ENCODE measurements at places on chromosomes 16 and 17. TPM values are rescaled to one million over a fixed set of nuclear protein-coding genes. Genes with fewer than 3 reads are reported as not detected.

GRCh38 chr16:78365366-78365765 lies 265.9 kb downstream of the WWOX start:
- no peaks in the 10 kb centered on the region for H3K27me3 ChIP-seq
- DNase-seq: no peak
- no peak overlapping the region for H3K4me3 ChIP-seq
- H3K27ac ChIP-seq: no peak overlapping the region
- H3K4me1 ChIP-seq: no peaks in the 10 kb centered on the region

TEKT3 gene
- 0.43 TPM for total RNA-seq

GRCh38 chr17:32688221-32688620 lies 188.7 kb downstream of the MYO1D start:
- H3K4me3 ChIP-seq: no peak overlapping the region
- no peaks in the 10 kb centered on the region for H3K27me3 ChIP-seq
- H3K4me1 ChIP-seq: no peaks in the 10 kb centered on the region
- no peak for DNase-seq
- H3K36me3 ChIP-seq: no peaks in the 10 kb centered on the region

DNA sequence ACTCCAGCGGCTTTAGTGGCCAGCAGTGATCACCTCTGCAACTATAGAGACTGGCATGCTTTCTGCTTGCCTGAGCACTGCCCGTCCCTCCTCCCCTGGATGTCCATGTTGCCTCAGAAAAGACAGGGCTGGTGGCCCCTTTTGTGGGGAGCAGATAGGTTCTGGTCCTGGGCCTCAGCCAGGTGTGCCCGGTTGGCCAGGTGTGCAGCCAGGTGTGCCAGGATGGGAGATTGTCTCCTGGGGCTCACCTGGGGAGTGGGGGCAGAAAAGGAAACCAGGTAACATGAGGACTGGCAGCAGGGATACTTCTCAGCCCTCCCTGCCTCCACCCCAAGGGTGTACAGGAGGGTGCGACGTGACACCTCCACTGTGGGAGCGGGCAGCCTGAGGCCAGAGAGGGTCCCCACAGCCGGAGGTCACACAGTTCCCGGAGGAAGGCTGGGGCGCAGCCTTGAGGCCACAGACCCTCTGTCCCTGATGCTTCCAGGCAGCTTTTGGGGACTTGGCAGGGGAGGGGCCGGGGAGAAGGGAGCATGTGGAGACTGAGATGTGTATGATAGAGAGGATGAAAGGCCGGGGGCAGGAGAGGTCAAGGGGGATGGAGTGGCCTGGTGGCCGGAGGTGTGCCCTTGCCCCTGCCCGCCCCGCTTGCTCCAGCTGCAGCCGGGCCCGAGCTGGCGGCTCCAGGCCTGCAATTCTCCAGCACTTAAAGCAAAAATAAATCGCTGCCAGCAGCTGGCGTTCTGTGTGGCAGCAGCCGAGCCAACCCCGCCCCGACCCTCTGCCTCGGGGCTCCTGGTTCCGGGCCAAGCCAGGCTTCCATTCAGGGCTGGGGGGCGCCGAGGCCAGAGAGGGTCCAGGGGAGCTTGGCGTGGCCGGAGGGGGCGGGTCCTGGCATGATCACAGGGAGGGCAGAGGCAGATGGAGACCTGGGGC lies 6.7 kb downstream of the KCNJ12 start:
- H3K27me3 ChIP-seq: no peaks in the 10 kb centered on the region
- H3K4me1 ChIP-seq: no peaks in the 10 kb centered on the region
- DNase-seq: no peak
- H3K36me3 ChIP-seq: no peaks in the 10 kb centered on the region

DNA sequence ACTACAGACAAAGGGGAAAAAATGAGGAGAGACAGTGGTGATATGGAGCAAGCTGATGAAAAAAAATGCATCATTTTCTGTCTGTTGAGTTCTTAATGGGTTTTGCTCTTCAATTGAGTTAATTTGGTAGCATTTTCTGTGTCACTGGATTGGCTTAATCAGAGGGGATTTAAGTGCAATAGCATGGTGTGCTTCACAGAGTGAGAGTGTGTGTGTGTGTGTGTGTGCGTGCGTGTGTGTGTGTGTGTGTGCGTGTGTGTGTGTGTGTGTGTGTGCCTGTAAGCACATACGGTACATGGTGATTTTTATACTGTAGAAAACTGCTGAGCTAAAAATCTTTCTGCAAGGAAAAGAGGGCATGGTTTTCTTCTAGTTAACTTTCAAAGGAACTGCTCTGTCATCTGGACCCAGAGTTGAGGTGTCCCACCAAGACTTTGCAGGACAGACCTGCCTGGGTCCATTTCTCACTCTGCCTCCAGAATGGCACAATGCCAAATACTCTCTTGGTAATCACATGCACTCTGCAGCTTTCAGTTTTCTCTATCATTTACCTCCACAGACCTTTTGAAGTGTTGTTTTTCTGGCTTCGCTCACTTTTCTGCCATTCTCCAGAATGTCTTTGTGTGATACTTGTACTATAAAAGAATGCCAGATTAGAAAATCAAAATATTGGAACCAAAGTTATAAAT lies 952.6 kb upstream of the SOX9 start:
- no peaks in the 10 kb centered on the region for H3K27me3 ChIP-seq
- H3K4me1 ChIP-seq: peaks cover 4% of the 10 kb centered on the region
- no peak overlapping the region for H3K4me3 ChIP-seq
- no peak overlapping the region for H3K27ac ChIP-seq

DNA sequence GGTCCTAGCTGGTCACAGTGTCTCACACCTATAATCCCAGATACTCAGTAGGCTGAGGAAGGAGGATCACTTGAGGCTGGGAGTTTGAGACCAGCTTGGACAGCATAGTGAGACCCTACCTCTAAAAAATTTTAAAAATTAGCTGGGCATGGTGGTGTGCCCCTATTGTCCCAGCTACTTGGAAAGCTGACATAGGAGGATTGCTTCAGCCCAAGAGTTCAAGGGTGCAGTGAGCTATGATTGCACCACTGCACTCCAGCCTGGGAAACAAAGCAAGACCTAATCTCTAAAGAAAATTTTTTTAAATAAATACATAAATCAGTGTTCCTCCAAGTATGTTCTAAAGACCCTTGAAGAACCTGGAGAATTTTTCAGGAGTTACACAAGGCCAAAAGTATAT lies 50.6 kb upstream of the GNAO1 start:
- H3K4me1 ChIP-seq: no peaks in the 10 kb centered on the region
- no peak overlapping the region for H3K27ac ChIP-seq
- no peak overlapping the region for H3K4me3 ChIP-seq

DNA sequence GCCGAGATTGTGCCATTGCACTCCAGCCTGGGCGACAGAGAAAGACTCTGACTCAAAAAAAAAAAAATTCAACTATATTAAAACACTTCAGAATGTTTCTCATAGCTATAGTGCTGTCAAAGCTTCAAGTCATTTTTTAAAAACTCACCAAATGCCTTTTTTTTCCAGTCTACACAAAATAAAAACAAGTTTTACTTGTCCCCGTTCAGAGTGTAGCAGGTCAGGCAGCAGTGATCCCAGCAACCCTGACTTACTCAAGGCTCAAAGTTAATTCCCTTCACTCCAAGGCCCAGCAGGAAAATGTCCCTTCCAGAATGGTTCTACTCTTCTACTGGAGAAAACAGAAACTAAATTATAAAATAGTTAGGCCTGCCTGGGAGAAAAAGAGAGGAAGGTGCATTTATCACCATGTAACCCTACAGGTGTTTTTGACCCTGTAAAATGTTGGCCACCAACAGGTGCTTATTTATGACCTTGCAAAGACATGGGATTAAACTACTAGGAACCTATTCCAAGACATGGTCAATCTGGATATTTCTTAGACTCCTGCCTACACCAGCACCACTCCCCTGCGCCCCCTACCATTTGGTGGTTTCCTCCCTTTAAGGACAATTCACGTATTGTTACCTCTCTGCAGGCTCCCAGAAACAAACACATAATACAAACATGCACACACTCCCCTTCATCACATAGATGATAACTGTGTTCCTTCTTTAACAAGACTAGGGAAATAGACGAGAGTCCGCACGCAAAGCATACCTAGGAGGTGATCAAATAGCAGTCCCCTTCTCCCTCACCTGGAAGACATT lies 5.4 kb downstream of the AMFR start:
- DNase-seq: no peak
- no peaks in the 10 kb centered on the region for H3K36me3 ChIP-seq
- no peak overlapping the region for H3K4me3 ChIP-seq
- H3K4me1 ChIP-seq: peaks cover 12% of the 10 kb centered on the region
- no peaks in the 10 kb centered on the region for H3K27me3 ChIP-seq

CCL23 gene
- not detected for total RNA-seq

- H3K4me1 ChIP-seq: peaks cover 21% of the 10 kb centered on the region
- DNase-seq: no peak
- peak overlapping the region; percentile 20 for H3K4me3 ChIP-seq
- no peaks in the 10 kb centered on the region for H3K36me3 ChIP-seq
- no peak overlapping the region for H3K27ac ChIP-seq
- H3K27me3 ChIP-seq: no peaks in the 10 kb centered on the region
These were observed 857 bp downstream of the TMC8 start for GRCh38 chr17:78131172-78132083.

LLGL2 gene
- total RNA-seq: 165 TPM

DNA sequence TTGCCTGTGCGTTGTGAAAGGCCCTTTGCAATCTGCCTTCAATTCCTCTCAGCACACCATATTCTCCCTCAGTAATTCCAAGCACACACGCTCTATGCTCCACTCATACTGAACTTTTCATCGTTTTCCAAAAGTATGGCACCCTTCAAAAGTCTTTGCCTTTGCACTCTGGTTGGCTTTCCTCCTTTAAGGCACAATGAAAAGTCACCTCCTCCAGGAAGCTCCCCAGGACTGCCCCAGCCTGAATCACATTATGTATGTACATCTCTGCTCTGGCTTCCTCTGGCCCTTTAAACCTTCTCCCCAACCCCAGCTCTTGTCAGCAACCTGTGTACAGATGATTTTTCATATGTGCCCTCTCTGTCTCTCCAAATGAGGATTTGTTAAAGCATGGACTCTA lies 250.7 kb downstream of the MAF start:
- no peak overlapping the region for H3K27ac ChIP-seq
- no peaks in the 10 kb centered on the region for H3K27me3 ChIP-seq
- H3K36me3 ChIP-seq: no peaks in the 10 kb centered on the region
- no peak for DNase-seq
- no peaks in the 10 kb centered on the region for H3K4me1 ChIP-seq

OR1D5 gene
- not detected for total RNA-seq

DNA sequence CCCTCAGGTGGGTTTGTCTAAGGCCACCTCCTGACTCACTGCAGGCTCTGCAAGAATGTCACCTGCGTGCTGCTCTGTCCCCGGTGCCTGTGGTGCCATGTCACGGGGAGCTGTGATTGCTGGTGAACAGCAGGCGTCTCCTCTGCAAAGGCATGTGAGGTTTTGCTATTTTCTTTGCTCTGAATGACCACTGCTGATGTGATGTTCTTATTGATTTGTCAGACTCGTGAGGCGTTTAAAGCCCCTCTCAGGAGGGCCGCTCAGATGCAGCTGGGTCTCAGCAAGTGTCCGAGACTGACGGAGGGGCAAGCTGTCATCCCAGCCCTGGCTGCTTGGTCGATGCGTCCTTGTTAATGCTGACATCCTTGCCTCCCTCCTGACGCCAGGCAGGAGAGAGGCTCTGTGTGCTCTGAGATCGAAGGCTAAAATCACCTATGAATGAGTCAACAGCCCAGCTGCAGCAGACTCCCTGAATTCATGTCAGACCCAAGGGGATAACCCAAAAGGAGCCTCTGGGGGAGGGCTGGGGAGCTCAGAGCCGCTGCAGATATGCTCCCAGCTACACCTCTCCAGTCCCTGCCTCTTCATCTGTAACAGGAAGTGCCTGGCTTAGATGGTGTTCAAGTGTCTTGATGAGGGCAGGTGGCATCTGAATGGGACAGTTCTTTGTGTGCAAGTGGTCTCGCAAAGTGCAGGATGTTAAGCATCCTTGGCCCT lies 11.8 kb upstream of the PEMT start:
- no peaks in the 10 kb centered on the region for H3K4me1 ChIP-seq
- no peak overlapping the region for H3K27ac ChIP-seq
- DNase-seq: no peak

ARSG gene
- 6.1 TPM for total RNA-seq

KRTAP4-6 gene
- not detected for total RNA-seq

DNA sequence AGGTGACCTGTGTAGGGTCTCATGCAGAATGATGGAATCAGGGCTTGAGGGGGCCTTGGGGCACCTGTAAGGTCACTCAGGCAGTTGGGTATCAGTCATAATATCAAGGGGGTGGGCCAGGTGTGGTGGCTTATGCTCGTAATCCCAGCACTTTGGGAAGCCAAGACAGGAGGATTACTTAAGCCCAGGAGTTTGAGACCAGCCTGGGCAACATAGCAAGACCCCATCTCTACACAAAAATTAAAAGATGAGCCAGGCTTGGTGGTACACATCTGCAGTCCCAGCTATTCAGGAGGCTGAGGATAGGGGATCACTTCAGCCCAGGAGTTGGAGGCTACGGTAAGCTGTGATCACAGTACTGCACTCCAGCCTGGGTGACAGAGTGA lies 7.5 kb downstream of the ERN2 start:
- H3K27ac ChIP-seq: no peak overlapping the region
- no peak for DNase-seq
- no peaks in the 10 kb centered on the region for H3K4me1 ChIP-seq
- H3K4me3 ChIP-seq: no peak overlapping the region
- H3K27me3 ChIP-seq: no peaks in the 10 kb centered on the region

DNA sequence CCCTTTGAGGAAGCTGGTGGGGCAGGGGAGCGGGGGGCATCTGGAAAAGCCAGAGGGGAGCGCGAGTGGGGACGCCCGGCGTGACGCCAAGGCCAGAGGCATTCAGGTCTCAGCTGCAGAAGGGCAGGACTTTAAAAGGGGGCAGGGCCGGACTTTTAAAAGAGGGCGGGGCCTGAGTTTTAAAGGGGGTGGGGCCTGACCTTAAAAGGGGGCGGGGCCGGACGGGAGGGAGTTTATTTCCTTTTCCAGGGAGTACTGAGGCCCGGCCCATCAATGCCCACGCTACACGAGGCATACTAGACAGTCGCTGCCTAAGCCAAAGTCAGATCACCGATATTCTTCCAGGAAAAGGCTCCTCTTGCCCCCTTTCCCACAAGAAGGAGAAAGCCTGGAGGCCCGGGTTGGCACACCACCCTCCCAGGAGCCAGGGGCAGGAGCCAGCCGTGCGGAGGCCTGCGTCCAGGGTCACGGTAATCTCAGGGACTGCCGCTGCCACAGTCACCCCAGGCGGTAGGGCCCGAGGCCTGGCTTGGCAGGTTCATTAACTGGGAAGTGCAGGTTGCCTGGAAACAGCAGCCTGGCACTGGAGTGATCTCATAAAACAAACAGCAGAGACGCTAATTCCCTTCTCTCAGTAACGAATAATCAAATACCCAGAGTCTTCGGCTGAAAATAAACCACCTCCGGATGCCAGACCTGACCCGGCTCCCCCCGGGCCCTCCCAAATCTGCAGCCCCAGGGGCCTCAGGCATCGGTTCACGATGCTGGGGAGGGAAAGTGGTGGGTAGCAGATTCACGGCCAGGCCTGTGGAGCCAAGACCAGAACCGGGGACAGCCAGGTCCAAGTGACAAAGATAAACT lies 90.7 kb downstream of the TIMM22 start:
- H3K36me3 ChIP-seq: peaks cover 3% of the 10 kb centered on the region
- H3K27ac ChIP-seq: no peak overlapping the region
- no peak overlapping the region for H3K4me3 ChIP-seq
- H3K27me3 ChIP-seq: no peaks in the 10 kb centered on the region
- DNase-seq: no peak

GRCh38 chr17:48126532-48126850 lies 18.9 kb downstream of the SNX11 start:
- H3K27me3 ChIP-seq: no peaks in the 10 kb centered on the region
- H3K4me3 ChIP-seq: no peak overlapping the region
- no peak overlapping the region for H3K27ac ChIP-seq
- H3K4me1 ChIP-seq: no peaks in the 10 kb centered on the region

- H3K27ac ChIP-seq: no peak overlapping the region
- H3K4me3 ChIP-seq: no peak overlapping the region
- no peaks in the 10 kb centered on the region for H3K27me3 ChIP-seq
- DNase-seq: no peak
- H3K4me1 ChIP-seq: no peaks in the 10 kb centered on the region
These were observed 1130.4 kb downstream of the CDH8 start for GRCh38 chr16:60905811-60906210.
